ENCODE measurements at places on chromosomes 5 and 9.

- no peak for DNase-seq
These were observed 12.0 kb upstream of the PHYKPL start for GRCh38 chr5:178244576-178244975.

- no peak for DNase-seq
These were observed 101.7 kb downstream of the ARRDC3 start for GRCh38 chr5:91281401-91281800.

DNA sequence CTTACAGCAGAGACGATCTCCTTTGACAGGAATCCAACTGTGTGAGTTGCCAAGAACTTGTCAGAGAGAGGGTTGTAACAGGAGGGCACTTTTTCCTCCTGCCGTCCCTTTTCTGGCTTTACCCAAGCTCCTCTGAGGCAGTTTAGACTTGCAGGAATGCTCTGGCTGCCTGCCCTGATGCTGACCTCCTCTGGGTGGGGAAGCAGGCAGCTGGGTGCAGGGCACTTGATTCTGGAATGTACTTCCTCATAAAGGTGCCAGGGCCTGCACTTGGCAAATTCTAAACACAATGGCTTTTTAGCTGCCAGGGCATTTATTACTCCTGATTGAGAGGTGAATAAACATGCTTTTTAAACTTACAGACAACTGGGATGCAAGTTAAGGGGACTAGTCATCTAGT, 190.4 kb downstream of the EPB41L4A start:
- peak; percentile 90 for DNase-seq

- DNase-seq, result no peak
These were observed 2.3 kb upstream of the DNLZ start for GRCh38 chr9:136365775-136366222.

- DNase-seq, result no peak
These were observed 26.3 kb upstream of the FREM1 start for GRCh38 chr9:14936491-14936890.

GRCh38 chr5:146205499-146206202, 2.2 kb downstream of the RBM27 start:
- no peak for DNase-seq

DNA sequence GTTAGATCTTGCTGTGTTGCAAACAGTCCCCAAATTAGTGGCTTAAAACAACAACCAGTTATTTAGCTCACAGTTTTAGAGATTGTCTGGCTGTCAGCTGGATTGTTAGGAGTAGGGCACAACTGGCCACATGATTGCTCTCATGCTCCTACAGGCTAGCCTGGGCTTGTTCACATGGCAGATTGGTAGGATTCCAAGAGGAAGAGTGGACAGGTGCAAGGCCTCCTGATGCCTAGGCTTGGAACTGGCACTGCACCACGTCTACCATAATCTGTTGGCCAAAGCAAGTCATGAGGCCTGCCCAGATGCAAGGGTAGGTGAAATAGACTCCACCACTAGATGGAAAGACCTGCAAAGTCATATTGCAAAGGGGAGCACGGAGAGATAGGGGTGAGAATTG, 76.4 kb downstream of the ACER2 start:
- DNase-seq, result no peak

GRCh38 chr5:10519729-10520128, 44.1 kb upstream of the ANKRD33B start:
- DNase-seq, result no peak

DNA sequence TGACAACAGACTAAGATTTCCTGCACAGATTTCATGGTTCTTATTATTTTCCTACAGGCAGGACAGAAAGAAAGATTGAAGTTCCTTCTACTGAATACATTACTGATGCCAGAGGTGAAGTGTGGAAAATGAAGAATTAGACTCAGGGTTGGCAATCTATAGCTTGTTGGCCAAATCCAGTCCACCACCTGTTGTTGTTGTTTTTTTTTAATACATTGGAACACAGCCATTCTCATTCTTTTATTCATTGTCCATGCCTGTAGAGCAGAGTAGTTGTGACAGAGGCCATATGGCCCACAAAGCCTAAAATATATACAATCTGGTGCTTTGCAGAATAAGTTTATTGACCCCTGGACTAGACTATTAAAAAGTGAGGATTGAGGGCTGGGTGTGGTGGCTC, 5.8 kb upstream of the PLPPR1 start:
- no peak for DNase-seq

Measured in ureter (tissue), 1 donor.